Effector CD8-positive, alpha-beta T cell (primary cell): ENCODE measurements at places on chromosomes 12 and 14.
A peak's percentile ranks its signal among the peaks of the same experiment; 100 is the strongest.

GRCh38 chr12:99766408-99766807 is 118.9 kb downstream of the GARIN6 start:
- no peak for DNase-seq

GRCh38 chr12:62847709-62848108 is 87.2 kb downstream of the PPM1H start:
- no peak for DNase-seq

- peak; percentile 29 for DNase-seq
Measured at GRCh38 chr14:98173305-98173704, 1098.7 kb downstream of the BCL11B start.

- no peak for DNase-seq
Measured at GRCh38 chr14:70032447-70032846, 153.2 kb downstream of the SMOC1 start.

- no peak for DNase-seq
Measured at GRCh38 chr14:50040895-50041465, 75.4 kb downstream of the VCPKMT start.

DNA sequence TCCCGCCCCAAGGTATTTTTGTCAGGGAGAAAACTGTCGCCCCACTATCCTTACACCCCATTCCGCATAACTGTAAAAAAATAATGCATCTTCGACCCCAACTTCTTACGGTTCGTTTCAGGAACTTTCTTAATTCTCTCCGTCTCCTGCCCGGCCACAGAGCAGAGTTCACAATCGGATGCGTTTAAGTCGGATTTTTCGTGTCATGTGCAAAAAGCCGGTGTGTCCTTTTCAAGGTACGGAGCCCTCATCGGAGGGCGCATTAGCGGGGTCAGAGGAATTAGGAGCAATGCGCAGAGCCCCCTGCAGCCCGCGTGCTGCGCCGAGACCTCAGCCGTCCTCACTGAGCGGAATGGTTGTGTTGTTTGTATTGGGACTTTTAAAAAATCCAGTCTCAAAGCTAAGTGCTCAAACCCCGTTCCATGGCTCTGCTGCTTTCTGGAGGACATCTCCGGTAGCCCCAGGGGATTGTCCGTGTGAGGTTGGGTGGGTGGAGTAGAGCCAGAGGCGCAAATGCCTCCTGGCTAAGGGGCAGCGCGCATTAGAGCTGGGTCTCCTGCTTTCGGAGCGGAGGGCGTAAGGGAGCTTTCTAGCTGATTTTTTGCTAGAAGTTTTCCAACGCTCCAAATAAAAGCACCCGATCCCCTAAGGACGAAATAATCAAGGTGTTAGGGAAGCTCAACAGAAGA is 3.9 kb upstream of the GSC start:
- DNase-seq = no peak

DNA sequence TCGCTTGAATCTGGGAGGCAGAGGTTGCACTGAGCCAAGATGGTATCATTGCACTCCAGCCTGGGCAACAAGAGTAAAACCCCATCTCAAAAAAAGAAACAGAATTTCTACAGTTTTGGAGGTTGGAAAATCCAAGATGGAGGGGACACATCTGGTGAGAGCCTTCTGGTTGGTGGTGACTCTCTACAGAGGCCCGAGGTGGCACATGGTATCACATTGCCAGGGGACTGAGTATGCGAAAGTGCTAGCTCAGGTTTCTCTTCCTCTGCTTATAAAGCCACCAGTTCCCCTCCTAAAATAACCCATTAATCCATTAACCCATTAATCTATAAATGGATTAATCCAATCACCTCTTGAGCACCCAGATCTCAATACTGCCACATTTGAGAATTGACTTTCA is 70.8 kb upstream of the DACT1 start:
- no peak for DNase-seq

DNA sequence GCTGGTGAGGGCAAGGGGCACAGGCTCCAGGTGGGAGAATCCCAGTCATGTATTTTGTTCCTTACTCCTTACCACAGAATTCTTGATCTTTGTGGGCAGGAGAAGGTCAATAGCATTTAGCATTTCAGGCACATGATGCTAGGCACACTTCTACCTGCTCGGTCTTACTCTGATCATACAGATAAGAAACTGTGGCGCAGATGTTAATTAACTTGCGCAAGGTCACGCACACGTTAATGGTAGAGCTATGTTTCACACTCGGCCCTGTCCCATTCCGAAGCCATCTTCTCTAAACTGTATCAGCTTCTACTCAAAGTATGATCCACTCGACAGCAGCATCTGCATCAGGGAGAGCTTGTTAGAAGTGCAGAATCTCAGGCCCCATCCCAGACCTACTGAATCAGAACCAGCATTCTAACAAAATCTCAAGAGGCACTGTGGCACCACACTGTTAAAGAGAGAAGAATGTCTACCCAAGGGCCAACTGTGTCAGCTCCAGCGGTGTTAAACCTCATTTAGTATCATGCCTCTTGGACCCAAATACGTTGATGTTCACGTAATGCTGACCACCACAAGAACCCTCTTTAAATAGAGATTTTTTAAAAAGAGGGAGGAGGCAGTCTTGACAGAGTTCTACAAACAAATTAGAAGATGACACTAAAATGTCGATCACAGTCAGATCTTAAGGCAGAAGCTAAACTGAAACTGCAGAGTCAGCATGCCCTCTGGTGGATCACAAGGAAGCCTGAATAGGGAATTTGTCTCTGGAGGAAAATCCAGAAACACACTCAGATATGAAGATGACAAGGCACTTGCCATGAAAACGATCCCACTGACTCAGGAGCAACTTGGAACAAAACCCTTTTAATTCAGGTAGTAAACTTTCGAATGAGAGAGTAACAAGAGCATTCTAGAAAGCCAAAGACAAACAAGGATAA is 7.3 kb downstream of the STXBP6 start:
- DNase-seq = no peak

- DNase-seq = no peak
Measured at GRCh38 chr12:68970306-68970705, 37.3 kb upstream of the CPM start.

- DNase-seq = no peak
Measured at GRCh38 chr14:53412819-53413675, 259.9 kb upstream of the DDHD1 start.

- no peak for DNase-seq
Measured at GRCh38 chr12:114414866-114415524, 9.1 kb upstream of the TBX5 start.

DNA sequence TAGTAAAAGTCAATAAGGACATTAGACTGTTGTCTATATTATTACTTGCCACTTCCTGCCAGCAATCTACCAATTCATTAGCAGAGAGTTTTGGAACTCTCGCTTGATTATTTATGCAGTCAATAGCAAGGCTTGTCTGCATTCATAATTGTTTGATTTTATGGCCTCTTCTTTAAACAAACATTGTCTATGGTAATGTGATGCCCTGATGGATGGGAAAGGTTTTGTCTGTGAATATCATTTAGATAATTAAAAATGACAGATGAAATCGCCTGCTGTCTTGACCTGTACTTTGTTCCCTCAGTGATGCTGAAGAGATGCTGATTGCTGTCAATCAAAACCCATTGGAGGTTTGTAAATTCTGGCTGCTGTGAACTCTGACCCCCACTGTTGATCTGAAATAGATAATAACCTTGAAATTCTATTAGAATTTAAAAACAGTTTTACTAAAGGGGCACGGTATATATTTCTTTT is 455.3 kb downstream of the NPAS3 start:
- DNase-seq = no peak

DNA sequence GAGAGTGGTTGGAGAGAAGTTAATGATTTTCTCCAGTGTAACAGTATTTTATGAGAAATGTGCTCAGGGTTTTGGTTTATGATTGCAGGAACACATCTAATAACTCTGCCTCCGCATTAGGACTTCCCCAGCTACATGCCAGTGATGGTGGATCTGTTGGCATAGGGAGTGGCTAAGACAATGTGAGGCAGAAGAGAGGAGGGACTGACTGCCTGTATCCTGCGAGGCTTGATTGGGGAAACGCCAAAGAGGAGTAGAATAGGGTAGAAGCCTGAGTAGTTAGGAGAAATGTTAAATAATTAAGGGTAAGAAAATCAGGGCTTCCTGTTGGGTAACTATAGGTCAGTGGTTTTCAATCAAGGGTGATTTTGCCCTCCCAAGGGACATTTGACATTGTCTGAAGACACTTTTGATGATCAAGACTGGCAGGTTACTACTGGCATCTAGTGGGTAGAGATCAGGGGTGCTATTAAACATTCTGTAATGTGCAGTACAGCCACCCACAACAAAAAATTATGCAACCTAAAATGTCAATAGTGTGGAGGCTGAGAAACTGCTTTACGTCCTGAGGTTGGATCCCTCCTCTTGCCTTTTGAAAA is 12.8 kb downstream of the TDG start:
- DNase-seq = no peak

DNA sequence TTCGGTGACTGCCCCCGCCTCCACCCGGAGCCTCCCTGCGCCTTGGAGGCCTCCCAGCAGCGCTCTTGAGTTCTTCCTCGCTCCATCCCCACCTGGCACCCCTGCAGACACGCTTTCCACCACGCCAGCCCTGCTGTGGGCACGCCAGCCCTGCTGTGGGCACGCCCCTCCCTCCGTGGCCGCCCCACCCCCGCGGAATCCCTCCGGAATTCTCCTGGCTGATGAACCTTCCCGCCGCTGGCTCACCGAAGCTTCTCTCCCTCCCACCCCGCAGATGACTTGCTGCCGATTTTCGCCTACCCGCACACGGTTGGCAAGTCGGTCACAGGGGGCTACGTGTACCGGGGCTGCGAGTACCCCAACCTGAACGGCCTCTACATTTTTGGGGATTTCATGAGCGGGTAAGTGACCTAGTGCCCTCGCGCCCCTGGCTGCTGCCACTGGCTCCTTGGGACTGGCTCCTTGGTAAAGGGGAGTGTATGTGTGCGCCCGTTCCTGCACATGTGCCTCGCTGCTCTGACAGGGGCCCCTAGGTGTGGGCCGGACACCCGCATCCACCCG is 15.2 kb downstream of the HHIPL1 start:
- DNase-seq = no peak

DNA sequence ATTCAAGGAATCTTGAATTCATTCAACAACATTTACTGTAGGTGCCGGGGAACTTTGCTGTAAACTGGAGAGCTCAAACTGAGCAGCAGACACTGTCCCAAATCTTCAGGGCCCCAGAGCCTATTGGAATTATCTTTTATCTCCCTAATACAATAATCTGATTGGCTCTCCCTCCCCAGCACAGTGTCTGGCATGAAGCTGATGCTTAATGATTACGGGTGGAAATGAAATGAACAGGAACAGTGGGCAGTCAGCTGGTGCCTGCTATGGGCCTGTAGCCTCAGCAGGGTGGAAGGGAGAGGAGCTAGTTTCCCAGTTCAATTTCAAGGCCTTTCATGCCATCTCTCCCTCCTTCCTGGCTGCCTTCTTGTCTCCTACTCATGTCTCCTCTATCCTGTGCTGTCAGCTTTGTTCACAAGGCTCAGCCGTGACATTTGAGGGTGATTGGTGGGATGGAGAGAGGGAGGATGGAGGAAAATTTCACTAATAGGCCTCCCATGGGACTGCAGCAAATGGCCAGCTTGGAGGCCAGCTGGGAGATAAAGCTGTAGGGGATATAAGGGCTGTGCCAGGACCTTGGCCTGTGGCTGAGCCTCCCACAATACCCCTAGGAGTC is 4.3 kb upstream of the RAPGEF3 start:
- DNase-seq = no peak

DNA sequence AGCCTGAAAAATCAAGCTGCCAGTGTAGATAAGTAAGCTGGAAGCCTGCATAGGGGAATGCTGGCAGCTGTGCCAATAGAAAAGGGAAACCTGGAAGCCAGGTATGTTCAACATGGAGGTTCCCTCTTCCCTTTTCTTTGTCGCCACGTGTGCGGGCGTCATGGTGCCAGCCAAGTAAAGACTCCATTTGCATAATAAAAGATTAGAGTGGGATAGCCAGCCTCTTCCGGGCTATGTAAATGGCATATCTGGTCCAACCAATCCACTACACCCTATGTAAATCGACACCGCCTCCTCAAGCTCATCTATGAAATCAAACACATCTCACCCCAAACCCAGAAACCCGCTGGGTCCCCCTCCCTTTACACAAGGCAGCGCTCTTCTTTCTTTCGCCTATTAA is 5.6 kb upstream of the ADGRD1 start:
- no peak for DNase-seq

GRCh38 chr12:94380507-94380906 is 79.2 kb downstream of the CEP83 start:
- DNase-seq = no peak

GRCh38 chr14:75032939-75033338 is 18.3 kb downstream of the MLH3 start:
- no peak for DNase-seq

- DNase-seq = no peak
Measured at GRCh38 chr12:18690653-18691052, 47.2 kb downstream of the PLCZ1 start.

- DNase-seq = no peak
Measured at GRCh38 chr14:55123101-55123500, 6.0 kb upstream of the LGALS3 start.

DNA sequence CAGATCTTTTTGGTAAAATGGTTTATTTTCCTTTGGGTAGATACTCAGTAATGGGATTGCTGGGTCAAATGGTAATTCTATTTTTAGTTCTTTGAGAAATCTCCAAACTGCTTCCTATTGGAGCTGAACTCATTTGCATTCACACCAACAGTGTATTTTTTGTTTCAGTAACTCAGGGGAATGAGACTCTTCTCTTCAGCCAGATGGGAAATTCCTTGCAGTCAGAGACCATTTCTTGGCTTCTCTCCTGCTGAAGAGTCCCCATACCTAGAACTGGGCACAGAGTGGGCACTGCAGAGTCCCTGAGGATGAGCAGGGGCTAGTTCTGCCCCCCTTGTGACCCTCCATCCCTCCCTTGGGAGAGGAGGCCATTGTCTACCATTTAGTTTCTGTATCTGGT is 10.8 kb downstream of the SDSL start:
- DNase-seq = no peak

GRCh38 chr12:54933376-54933775 is 51.2 kb downstream of the TESPA1 start:
- DNase-seq = no peak

DNA sequence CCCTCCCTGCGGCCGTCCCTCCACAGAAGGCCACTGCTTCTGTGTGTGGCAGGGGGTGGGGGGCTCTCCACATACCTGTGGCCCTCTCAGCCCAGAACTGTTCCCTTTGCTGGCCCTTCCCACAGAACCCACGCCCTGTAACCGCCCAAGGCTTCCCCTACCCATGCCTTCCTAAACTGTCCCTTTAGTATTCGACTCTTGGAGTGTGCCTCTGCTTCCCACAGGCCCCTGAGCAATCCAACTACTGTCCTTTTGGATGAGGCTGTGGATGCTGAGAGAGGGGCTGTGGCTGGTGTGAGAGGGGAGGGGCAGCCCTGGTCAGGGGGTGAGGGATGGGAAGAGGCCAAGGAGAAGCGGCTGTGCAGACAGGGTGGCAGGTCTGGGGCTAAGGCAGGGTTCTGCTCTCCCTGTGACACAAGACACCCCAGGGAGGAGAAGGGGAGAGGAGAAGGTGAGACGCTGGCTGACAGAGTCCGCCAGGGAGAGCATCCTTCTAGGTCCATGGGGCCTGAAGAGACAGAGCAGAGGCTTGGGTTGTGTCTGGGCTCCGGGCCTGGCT is 46.0 kb downstream of the DLK1 start:
- no peak for DNase-seq

GRCh38 chr12:125128439-125129178 is 63.4 kb downstream of the AACS start:
- no peak for DNase-seq
